ENCODE measurements at places on chromosomes 4 and X.

GRCh38 chrX:131225078-131225477 lies 64.0 kb downstream of the IGSF1 start:
- no peak for DNase-seq

- no peak for DNase-seq
These were observed 17.9 kb downstream of the COQ2 start for GRCh38 chr4:83266689-83267088.

DNA sequence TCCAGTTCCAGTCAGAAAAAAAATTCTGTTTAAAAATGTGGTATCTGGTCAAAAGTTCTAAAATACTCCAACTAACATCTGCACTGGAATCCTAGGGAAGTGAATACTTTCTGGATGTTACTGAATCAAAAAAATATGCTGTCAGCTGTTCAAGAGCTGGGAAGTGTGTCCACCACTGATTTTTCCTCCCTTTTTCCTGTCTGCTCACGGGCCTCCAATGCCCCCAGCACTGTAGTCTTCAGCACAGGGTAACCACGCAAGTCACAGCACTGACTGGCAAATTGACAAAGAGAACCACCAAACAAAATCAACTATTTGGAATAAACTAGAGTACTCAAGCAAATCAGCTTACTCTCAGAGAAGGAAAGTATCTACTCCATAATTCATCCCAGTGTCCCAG lies 9.9 kb downstream of the VEGFC start:
- DNase-seq = no peak

DNA sequence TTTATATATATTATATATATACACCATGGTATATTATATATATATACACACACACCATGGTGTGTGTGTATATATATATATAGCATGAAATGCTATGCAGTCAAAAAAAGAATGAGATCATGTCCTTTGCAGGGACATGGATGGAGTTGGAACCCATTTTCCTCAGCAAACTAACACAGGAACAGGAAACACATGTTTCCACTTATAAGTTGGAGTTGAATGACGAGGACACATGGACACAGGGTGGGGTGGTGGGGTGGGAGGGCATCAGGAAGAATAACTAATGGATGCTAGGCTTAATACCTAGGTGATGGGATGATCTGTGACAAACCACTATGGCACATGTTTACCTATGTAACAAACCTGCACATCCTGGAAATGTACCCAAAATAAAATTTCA lies 293.6 kb upstream of the NDST3 start:
- DNase-seq = no peak

- peak; percentile 69 for DNase-seq
These were observed at the start of gene ZDHHC15 for GRCh38 chrX:75522565-75523431. TSS of gene ZDHHC15 (minus strand) at chrX:75523037. CDS start at chrX:75523024, 13 bp downstream.

DNA sequence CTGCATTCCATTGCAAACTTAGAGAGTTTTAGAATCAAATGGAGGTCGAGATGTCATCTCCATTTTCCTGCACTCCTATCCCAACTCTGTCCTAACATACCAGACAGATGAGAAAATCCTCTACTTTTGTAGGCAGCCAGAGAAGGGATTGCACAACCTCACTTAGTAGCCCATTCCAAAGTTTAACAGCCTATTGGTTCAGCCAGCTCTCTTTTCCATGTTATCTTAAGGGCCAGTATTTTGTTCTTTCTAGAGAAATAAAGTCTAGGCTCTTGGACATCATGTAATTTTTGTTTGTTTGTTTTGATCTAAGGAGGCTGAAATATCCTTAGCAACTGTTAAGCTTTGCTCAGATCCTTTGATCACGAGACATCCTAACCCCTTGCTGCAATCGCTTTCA lies 173.0 kb downstream of the COX18 start:
- no peak for DNase-seq
